ENCODE measurements at places on chromosomes 12 and 14. TPM values are rescaled to one million over a fixed set of nuclear protein-coding genes. Genes with fewer than 3 reads are reported as not detected.

GRCh38 chr14:95444132-95445129 lies 72.0 kb downstream of the SYNE3 start:
- H3K36me3 ChIP-seq, result peaks cover 6% of the 10 kb centered on the region
- no peak overlapping the region for H3K27ac ChIP-seq
- no peaks in the 10 kb centered on the region for H3K27me3 ChIP-seq
- H3K4me3 ChIP-seq, result no peak overlapping the region
- no peak for DNase-seq

- no peaks in the 10 kb centered on the region for H3K27me3 ChIP-seq
- no peaks in the 10 kb centered on the region for H3K4me1 ChIP-seq
- no peak for DNase-seq
These were observed 22.8 kb upstream of the ACTR10 start for GRCh38 chr14:58177125-58177524.

GRCh38 chr12:75905922-75906321 lies 125.7 kb downstream of the PHLDA1 start:
- H3K4me3 ChIP-seq, result no peak overlapping the region
- no peaks in the 10 kb centered on the region for H3K27me3 ChIP-seq
- no peaks in the 10 kb centered on the region for H3K36me3 ChIP-seq
- peaks cover 5% of the 10 kb centered on the region for H3K4me1 ChIP-seq
- no peak overlapping the region for H3K27ac ChIP-seq

GRCh38 chr14:33567023-33567728 lies 383.7 kb downstream of the EGLN3 start:
- H3K4me3 ChIP-seq, result no peak overlapping the region
- no peak for DNase-seq
- no peaks in the 10 kb centered on the region for H3K36me3 ChIP-seq
- H3K27me3 ChIP-seq, result no peaks in the 10 kb centered on the region
- H3K27ac ChIP-seq, result no peak overlapping the region

DNA sequence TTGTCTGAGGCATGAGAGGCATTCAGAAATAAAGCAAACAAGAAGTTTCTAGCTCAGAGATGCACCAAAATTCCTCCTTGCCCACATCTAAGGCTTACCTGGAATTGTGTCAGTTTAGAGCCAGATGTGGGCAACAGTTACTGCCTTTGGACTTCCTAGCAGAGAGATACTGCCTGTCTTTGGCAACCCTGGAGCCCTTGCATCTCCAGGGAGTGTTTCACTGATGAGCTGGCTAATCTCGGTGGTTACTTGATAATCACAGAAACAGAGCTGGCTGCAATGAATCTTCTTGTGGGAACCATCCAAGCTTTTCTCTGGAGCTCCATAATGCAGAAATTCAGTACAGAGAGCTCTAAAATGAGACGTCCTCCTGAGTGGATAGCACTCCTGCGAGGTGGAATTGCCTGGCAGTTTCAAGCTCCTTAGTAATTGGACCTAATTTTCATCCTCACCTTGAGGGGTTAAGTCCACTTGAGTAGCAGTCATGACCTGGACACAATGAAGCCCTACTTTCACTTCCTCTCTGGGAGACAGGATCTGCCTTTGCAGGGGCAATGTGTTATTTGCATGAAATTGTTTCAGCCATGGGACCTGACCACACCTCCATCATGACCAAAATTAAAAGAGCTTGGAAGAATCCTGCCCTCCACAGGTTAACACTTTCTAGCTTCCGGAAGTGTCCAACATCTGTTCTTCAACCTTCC lies 108.8 kb upstream of the ARHGAP5 start:
- H3K27me3 ChIP-seq, result no peaks in the 10 kb centered on the region
- DNase-seq, result peak; percentile 45
- no peak overlapping the region for H3K27ac ChIP-seq
- H3K4me3 ChIP-seq, result no peak overlapping the region

DNA sequence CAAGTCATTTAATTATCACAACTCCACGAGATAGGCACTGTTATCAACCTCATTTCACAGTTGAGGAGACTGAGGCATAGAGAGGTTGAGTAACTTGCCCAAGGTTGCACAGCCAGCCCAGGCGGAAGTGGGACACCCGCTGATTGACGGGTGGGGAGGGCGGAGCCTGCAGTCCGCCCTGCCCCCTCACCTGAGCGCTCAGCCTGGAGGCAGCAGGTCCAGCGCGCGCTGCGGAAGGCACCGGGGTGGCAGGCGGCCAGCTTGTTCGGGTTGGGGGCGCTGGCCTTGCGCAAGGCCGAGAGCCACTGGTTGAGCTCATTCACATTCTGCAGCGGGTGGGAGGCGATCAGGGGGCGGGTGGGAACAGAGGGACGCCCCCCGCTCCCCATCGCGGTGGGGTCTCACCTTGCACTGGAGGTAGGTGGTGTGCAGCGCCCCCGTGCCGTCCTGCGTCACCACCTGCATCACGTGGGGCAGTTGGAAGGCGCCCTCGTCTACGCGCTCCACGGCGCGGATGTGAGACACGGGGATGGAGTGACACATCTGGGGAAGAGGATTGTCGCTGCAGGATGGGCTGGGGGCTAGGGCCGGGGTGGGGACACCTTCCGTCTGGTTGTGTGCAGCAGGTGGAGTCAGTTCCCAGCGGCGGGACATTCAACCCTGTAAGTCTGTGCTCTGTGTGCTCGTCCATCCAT lies 31.7 kb downstream of the RASAL1 start:
- no peak for DNase-seq
- no peaks in the 10 kb centered on the region for H3K4me1 ChIP-seq
- no peaks in the 10 kb centered on the region for H3K36me3 ChIP-seq
- no peak overlapping the region for H3K27ac ChIP-seq
- peaks cover 5% of the 10 kb centered on the region for H3K27me3 ChIP-seq

Gene SIX6
- total RNA-seq, result not detected
